ENCODE measurements at places on chromosomes 1 and 21.

DNA sequence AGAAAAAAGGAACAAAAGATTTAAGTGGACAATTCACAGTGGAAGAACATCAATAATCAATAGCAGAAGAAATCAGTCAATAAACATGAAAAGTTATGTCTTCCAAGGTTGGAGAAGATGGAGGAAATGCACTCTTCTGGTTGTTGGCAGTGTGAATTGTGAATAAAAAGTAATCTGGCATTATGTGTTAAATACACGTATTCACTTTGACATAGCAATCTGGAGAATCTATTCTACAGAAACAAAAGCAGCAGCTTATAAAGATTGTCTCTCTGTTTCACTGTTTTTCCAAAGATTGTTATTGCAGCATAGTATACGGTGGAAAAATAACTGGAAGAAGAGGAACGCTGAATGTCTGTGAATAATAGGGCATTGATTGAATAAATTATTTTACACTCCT lies 169.4 kb downstream of the NEK7 start:
- DNase-seq: no peak

DNA sequence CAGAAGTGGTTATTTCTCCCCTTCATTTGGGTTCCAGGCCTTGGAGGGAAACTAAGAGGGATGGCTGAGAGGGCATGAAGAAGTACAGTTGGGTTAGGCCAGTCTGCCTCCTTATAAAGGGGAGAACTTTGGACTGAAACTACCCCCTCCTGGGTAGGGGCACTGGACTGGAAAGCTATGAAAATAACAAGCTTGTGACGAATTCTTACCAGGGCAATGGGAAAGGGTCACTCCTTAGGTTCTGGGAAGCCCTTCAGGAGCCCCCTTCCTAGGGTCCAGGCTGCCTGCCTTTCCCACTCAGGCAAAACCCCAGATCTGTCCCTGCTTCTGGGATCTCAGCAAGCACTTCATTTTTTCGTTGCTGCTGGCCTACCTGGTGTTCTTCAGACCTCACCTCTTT lies 9.8 kb upstream of the P3R3URF start:
- no peak for DNase-seq

DNA sequence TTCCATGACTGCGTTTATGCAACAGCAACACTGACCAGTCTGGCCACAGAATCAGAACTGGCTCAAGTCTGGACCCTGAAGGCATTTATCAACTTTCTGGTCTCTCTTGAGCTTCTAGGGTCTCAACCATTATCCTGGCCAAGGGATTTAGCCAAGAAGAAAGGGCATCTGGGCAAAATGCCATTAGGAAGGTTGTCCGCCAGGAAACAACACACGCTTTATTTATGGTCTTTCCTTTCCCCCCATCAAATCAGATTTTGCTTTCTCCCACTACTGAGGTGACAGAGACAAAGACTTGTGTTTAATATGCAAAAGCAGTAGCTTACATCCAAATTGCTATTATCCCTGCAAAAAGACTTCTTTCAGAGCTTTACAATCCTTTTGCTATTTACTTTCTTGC lies 81.6 kb upstream of the PPP2R5A start:
- no peak for DNase-seq

GRCh38 chr1:94527447-94528031 lies 14.0 kb downstream of the F3 start:
- no peak for DNase-seq

- DNase-seq: no peak
Measured at GRCh38 chr1:197868751-197869489, 33.5 kb upstream of the C1orf53 start.

GRCh38 chr1:239909898-239910297 lies 181.8 kb upstream of the FMN2 start:
- DNase-seq: no peak

DNA sequence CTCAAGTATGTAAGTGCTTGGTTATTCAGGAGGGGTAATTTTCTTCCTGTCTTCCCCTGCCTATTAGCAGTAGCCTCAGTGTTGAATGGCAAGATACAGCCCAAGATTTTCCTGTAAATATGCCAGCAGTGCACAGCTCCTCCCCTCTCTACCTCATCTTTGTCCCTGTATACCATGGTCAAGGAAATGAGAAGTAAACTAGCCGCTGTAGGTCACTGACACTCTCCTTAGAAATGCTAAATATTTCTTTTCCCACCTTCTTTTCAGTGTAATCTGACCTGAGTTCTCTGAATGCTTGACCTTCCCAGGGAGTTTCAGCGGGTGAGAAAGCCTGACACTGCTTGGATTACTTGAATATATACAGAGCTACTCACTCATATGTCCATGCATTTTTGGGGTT lies 84.1 kb upstream of the ZNF326 start:
- DNase-seq: no peak

DNA sequence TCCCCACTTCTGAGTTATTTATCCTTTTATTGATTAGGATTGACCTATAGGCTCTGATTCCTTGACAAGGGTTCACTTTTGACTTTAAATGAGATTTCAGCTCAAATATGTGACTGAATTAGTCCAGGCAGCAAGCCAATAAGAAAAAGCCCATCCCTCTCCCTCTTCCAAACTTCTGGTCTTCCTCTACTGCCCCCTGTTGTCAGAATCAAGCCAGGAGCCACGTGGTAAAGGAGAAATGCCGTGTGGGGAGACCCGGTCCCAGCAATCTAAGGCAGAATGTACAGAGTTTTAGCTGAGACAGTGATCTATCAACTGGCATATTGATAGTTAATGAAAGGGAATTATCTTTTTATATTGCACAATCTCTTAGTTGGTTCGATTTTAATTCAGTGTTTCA lies 5.2 kb downstream of the ADAMTS5 start:
- no peak for DNase-seq

GRCh38 chr1:208540724-208541123 lies 296.5 kb upstream of the PLXNA2 start:
- no peak for DNase-seq

- no peak for DNase-seq
Measured at GRCh38 chr1:235984041-235984825, 80.7 kb downstream of the NID1 start.

- no peak for DNase-seq
Measured at GRCh38 chr1:18923756-18924211, 21.4 kb upstream of the ALDH4A1 start.

DNA sequence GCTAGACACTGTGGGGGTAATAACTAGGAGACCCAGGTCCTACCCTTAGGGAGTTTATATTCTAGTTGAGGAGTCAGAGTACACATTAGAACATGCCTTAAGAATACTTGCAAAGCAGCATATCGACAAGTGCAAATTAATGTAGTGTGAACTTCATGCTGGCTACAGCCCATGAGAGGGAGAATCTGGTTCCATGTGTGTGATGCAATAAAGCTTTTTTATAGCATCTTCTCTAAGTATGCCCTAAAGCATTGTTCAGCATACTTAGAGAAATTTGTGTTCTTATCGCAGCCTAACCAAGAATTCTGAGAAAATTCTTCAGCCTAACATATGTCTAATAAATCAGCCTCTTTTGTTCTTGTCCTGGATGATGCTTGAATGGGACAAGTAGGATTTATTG lies 95.5 kb downstream of the SDCCAG8 start:
- DNase-seq: no peak

- DNase-seq: no peak
Measured at GRCh38 chr1:180169640-180170195, 15.0 kb downstream of the QSOX1 start.

GRCh38 chr1:18182398-18183160 lies 75.0 kb downstream of the IGSF21 start:
- no peak for DNase-seq

- DNase-seq: peak; percentile 54
Measured at GRCh38 chr1:183956559-183957188, 80.9 kb downstream of the COLGALT2 start.

GRCh38 chr1:47969478-47969877 lies 27.7 kb downstream of the TRABD2B start:
- DNase-seq: no peak

- no peak for DNase-seq
Measured at GRCh38 chr1:7808253-7808844, 24.3 kb downstream of the PER3 start.

DNA sequence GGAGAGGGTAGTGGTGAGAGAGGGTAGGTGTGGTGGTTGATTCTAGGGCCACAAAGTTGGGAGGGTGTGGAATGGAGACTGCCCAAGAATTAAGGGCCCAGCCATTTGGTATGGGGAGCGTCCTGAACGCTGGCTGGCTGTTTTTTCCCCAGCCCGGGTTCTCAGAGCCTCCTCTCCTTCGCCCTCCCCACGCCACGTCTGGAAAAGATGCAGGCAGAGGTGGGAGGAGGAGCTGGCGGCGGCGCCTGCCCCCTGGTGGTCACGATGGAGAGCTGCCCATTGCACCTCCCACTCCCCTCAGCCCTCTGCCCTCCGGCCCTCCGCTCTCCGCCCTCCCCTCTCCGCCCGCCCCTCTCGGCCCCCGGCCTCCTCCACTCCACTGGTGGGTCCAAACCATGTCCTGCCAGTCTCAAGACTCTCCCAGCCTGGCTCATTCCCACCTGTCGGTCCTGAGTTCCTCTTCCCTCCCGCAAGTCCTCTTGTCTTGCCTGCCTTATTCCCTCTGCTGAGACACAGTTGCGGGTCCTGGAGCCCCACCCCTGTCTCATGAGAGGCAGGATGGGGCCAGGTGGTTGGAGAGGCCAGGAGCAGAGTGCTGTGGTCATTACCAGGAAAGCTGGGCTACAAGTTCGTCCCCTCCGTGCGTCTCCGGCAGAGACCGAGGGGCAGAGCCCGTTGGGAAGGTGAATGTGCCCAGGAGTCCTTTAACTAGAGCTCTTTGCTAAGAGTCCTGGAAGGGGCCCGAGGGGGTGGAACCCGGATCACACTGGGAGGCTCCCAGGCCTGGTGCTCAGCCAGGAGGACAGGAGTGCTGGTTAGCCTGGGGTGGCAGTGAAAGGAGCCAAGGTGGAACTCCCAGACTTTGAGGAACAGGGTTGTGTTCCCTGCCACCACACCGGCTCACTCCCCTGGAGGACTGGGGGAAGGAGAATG lies 22.6 kb downstream of the ETNK2 start:
- DNase-seq: peak; percentile 77

GRCh38 chr1:53288790-53289429 lies 39.0 kb downstream of the LRP8 start:
- DNase-seq: no peak

- no peak for DNase-seq
Measured at GRCh38 chr21:42526379-42526727, 12.7 kb downstream of the SLC37A1 start.

GRCh38 chr1:234486858-234487840 lies 8.2 kb upstream of the TARBP1 start:
- no peak for DNase-seq

GRCh38 chr1:203765029-203765837 lies at the start of gene LAX1:
Gene LAX1, plus strand, starts transcription at chr1:203765183. Its CDS starts 383 bp downstream, at chr1:203765566.
- DNase-seq: peak; percentile 82

GRCh38 chr1:90862782-90863181 lies 145.7 kb upstream of the BARHL2 start:
- DNase-seq: no peak

DNA sequence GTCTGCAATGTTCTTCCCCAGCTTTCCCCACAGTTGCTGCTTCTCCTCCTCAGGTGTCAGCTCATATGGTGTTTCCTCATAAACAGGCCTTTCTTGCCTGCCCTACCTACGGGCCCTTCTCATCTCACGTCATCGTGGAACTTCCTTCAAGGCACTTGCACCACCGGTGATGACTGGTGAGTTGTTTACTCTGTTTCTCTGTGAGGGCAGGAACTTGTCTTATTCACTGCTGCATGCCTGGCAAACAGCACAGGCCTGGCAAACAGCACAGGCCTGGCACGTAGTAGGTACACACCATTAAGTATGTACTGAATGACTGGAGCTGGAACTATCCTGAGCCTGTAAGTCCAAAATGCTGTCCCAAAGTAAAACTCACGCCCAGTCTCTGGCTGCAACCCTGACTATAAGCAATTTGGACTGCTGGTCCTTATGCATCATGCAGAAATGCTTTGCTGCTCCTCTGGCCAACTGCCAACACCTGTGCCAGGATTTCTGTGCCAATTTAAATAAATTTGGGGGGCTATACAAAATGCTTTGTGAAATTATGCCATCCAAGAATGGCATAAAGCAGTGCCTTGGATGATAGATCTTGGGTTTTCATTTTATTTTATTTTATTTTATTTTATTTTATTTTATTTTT lies 25.7 kb downstream of the STK40 start:
- no peak for DNase-seq

- no peak for DNase-seq
Measured at GRCh38 chr1:159261721-159262494, 40.2 kb upstream of the FCER1A start.

- DNase-seq: no peak
Measured at GRCh38 chr1:22143065-22144033, at the start of gene WNT4. Gene WNT4, minus strand, starts transcription at chr1:22143097. Its CDS starts 175 bp downstream, at chr1:22142922.

- no peak for DNase-seq
Measured at GRCh38 chr1:54275349-54275748, 75.4 kb downstream of the MRPL37 start.

DNA sequence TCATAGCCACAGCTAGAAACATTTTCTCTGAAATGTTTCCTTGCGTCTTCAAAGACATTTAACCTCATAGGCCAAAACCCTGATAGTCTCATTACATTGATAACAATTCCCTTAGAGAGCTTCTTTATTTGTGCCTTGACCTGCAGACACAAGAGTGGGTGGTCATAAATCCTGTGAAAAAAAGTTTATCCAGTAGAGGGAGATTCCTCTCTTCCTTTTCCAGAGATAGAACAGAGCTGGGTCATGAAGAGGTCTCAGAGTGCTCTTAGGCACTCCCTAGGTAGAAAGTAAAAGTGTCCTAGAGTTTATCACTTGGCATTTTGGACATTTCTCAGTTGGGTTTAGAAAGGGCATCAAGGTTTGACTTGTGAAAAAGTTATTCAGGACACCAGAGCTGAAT lies 426.1 kb downstream of the NUF2 start:
- no peak for DNase-seq

DNA sequence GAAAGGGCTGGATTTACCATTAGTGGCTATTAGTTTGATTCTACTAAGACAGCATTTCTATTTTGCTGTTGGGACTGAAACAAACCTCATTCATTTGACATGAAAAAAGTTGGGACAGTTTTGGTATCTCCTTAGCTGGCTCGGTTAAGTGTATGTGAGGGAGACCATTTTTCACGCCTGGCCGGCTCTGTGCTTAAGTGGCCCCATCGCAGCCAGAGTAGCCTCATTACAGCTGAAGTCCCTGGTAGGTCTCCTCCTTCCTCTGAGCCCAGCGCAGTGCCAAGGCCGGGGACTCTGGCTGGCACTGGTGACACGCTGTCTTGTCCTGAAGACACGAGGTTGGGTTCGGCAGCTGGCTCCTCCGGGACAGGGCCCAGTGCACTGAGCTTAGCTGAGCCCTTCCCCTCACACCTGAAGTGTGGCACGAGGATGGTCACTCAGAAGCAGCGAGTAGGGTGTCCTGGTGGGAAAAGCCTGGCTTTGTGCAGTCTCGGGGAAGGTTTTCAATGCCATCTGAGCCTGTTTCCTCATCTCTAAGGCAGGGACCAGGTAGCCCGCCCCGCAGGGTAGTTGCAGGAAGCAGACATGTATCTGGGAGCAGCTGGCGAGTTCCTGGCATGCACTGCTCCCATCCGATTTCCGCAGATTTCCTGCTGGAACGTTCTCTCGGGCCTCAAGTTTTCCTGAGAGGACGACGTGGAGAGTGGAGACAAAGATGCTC lies 196.5 kb downstream of the DYRK1A start:
- DNase-seq: no peak
